ENCODE measurements at places on chromosomes 11 and 22.

- DNase-seq: no peak
These were observed 313.6 kb upstream of the ANO3 start for GRCh38 chr11:26018336-26018735.

DNA sequence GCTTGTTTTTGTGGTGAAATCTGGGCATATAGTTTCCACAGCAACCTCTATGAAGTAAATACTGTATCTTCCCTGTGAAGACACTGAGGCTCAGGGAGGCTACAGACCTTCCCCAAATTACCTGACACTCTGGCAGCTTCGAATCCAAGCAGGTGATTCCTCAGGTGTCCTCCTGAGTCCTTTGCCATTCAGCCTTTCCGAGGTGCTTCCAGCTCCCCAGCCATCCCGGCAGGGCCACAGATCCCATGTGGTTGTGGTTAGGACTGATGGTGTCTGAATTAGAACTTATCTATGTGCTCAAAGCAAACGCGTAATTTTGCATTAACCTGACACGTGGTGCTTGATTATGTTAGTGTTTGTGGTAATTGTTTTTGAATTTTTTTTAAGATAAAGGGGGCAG is 785.6 kb downstream of the BRD1 start:
- no peak for DNase-seq

GRCh38 chr22:35971456-35972119 is 57.0 kb downstream of the RBFOX2 start:
- DNase-seq: no peak

DNA sequence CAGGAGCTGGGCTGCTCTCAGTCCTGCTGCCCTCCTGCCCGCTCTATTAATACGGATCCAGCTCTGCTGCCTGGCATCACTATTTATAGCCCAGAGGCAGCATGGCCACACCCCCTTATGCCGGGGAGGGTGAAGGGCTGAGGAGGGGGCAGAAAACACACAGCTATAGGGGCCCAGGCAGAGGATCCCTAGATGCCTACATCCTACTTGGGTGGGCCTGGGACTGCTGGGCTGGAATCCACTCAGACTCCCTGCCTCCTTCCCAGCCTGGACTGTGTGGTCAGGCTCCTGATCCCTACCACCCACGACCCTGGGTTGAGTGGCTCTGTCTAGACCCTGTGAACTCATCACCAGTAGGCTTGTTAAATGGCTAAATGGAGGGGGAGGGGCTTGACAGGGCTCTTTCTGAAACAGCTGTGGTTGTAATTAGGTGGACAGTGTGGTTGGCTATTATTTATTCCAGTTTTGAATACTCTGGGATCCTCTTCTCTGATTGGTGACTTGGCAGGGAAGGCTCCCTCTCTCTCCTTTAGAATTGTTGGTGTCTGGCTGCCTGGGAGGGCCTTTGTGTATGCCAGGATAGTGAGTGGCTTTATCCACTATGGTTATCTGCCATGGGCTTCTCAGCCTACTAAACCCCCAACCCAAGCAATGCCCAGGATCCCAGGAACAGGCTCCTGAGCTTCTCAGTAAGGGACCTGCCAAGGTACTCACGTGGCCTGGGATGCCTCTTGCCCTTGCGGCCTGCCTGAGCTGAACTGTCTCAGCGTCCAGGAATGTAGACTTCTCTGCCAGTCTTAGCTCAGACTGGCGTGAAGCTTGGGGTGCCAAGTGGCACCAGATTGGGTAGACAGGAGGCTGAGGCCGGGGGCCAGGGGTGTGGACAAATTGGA is 15.2 kb downstream of the PHLDB1 start:
- no peak for DNase-seq

- DNase-seq: peak; percentile 67
These were observed 44.2 kb upstream of the TTLL12 start for GRCh38 chr22:43230971-43231723.

DNA sequence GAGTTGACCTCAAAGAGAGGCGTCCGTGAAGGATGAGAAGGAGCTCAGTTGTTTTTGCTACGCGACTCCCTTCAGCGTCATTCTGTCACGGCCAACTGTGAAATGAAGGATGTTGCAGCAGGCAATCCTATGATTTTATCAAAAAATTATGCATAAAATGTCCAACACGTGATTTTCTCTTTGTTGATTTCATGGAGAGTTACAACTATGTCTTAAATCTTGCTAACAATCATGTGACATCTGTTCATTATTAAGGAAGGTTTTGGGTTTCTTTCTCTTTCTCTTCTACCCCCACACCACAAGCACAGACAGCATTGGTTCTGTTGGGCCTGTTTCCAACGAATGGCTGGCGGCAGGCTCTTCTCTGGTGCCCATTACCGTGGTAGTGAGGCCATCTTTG is 3.7 kb downstream of the KRTAP5-4 start:
- DNase-seq: no peak

DNA sequence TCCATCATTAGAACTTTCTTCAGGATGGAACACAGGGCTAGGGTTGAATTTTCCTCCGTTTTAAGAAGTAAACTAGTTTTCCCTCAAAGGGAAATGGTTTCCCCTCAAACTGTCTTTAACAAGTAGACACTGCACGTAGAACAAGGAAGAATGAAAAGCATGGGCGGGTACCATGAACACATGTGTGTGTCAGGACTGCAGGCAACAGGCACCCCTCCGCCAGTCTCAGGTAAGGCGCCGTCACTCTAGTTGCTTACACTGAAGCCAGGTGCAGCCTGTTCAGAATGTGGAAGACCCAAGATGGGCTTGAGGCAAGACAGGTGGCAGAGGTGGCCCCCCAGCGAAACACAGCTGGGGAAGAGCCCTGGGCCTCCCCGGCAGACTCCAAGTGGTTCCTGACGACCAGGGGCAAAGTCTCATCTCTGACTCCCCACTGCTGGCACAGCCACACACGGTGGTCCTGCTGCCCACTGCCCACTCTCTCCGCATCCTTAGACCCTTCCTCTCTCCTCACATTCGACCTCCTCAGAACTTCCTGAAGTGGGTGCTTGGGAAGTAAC is 25.4 kb upstream of the MOB2 start:
- no peak for DNase-seq

- no peak for DNase-seq
These were observed 24.3 kb downstream of the ARFGAP2 start for GRCh38 chr11:47152126-47152952.

GRCh38 chr22:24066865-24067264 is 55.8 kb downstream of the CABIN1 start:
- DNase-seq: peak; percentile 46

DNA sequence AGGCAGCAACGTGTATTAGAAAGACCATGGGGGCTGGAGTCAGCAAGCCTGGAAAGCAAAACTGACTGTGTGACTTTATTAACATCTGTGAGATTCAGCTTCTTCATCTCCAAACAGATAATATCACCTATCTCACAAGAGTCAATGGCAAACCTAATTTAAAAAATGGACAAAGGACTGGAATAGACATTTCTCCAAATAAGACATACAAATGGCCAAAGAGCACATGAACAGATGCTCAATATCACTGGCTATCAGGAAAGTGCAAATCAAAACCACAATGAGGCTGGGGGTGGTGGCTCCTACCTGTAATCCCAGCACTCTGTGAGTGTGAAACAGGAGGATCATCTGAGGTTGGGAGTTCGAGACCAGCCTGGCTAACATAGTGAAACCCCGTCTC is 69.6 kb downstream of the CLPB start:
- DNase-seq: no peak

GRCh38 chr11:121282886-121283502 is 9.6 kb upstream of the SC5D start:
- DNase-seq: no peak

- DNase-seq: no peak
These were observed 84.3 kb downstream of the MSANTD4 start for GRCh38 chr11:105937738-105938137.

DNA sequence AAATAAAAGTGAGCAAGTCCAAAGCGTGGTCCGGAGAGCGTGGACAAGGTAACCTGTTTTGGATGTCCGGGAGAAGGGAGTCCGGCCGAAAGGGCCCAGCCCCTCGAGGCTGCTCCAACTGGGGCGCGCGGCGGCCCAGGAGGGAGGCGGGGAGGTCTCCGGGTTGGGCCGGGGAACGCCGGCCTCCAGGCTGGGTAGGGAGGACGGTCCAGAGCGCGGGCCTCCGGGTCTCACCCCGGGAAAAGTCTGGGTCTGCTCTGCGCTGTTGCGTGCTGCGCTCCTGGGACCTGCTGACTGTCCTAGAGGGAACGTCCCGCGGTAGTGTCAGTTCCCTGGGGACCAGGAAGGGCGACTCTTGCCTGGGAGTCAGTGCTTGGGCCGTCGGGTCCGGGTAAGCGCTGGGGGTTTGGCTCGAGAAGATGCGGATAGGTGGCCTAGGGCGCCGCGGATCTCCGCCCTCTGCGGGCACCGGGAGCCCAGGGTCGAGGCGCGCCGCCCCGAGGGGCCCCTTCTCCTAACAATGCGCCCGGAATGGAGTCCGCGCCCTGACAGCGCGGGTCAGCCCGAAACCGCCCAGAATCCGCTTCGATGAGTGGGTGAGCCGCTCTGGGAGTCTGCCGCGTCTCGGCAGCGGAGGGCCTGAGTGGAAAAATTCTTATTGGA is 988 bp upstream of the FLI1 start:
- DNase-seq: no peak

DNA sequence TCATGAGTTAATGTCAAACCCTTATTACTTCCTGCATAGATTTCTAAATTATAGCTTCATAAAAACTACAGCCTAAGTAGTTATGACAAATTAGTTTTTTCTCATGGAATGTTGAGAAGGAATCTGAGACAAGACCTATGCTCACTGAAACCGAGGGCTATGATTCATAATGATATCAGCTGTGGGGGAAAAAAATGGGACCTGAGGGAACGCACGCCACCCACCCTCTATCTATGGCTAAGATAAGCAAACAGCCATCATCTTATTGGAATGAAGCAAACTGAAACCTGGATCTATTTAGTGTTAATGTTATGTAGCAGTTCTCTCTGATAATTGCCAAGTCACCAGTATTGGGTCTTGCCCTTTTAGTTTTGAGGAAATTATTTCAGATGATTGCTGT is 906.9 kb upstream of the RAG2 start:
- DNase-seq: no peak

GRCh38 chr11:114215428-114215827 is 80.8 kb upstream of the NNMT start:
- DNase-seq: no peak

DNA sequence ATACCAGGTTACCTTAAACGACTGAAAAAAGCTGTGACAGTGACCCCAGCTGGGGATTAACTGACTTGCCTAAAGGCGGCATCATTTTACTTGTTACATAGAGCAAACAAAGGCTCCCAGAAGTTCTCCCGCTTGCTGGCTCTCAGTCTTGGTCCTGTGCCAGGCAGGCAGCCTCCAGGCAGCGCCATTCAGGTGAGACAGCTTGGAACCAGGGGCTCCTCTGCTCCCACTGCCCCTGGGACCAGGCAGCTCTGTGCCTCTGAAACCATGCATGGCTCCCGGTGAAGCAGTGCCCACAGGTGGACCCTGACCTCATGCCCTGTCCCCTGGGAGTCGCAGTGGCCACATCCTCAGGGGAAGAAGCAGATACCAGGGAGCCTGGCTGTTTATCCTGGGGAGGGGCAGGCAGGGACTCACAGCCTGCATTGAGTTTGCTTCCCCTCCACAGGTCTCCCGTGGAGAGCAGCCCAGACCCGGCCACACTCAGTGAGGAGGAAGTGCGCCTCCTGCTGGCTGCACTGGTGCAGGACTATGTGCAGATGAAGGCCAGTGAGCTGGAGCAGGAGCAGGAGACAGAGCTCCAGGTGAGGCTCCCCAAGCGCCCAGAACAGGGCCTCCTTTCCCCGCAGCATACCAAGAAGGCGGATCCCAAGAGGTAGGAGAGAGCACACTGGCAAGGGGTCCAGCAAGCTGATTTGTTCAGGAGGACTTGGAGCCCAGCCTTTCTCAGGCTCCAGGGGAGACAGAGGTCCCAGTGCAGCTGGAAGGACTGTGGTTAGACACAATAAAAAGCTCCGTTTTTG is 15.6 kb upstream of the CYP2R1 start:
- DNase-seq: peak; percentile 75

DNA sequence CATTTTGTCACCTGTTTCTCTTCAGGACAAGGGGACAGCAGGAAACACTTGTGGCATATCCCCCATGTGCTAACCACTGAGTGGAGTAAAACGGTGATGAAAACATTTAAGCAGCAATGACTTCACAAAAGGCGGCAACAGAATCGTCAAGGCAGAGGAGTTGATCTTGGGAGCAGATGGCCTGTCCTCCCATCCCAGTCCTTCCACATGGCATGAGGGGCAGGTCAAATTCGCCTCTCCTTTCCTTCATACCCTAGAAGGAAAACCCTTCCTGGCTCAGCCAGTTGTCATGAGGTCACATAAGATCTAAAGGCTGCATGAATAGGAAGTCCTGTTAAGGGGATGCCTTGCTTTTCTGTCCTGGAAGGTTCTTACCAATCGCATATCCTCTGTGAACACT is 169.1 kb downstream of the MAML2 start:
- DNase-seq: no peak

DNA sequence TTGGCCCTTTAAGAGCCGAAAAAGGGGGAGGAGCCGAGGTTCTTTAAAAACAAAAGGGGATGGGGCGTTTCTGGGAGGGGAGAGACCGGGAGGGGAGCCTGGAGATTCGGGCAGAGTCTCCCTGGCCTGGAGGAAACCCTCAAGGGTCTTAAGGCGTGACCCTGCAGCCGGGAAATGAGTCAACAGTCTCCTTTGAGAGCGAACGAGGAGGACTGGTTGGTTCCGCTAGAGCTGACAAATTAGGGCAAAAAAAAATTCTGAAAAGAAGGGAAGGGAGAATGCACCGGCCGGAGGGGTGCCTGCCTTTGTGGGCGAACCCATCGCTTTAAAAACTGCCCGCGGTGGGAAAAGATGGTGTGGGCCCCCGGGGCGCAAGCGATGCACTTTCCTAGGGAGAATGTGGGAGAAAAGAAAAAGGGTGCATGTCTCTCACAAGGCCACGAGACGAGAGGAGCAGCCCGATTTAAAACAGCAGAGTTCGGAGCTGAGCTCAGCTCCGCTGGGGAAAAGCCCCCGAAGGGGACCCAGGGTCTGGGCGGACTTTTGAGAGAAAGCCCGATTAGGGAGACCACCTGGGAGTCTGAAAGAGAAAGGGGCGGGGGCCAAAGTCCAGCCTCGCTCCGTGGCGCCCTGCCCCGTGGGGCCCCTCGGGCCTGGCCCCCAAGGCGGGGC is 874 bp downstream of the ZFTA start:
- peak; percentile 47 for DNase-seq

DNA sequence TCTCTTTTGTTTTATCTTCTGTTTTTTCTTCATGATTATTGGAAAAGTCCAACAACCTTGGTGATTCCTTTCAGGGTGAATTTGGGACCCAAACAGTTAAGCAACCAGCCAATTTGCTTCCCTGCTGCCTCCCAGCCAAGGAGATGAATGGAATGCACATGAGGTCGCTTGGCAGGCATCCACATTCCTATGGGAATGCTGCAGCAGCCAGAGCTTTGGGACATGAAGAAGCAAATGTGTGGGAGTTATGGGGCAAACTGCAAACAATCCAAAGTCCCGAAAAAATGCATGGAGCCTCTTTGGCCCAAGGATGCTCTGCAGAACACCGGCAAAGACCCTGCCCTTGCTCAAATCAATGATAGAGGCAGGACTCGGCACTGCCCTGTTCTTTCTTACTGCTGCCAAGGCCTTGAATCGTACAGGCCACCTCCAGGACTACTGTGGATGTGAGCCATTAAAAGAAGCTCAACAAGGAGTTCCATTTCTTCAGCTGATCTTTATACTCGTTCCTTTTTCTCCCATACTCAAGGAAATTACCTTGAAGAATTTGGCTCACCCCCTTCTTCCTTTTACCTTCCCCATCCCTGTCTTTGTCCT is 117.3 kb upstream of the TEAD1 start:
- DNase-seq: no peak

- peak; percentile 14 for DNase-seq
These were observed 57.6 kb downstream of the FBXO7 start for GRCh38 chr22:32531931-32532819.
